Astrocyte of the cerebellum (primary cell): ENCODE measurements at places on chromosomes 6 and 20.

GRCh38 chr6:129398764-129399163, 311.2 kb downstream of the ARHGAP18 start:
- no peak for DNase-seq

DNA sequence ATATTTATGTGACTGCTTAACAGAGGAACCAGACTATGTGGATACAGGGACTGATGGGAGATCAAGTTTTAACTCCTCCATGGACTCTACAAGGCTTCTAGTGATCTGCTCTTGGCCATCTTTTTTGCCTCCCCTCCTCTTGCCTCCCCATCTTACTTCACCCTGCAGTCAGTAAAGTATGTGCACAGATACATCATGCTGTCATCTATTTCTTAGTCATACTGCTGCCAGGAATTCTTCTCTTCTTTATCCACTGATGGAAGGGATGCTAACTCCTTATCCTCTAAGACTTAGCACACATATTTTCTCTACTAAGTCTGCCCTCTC, 27.6 kb upstream of the FAM83C start:
- no peak for DNase-seq

DNA sequence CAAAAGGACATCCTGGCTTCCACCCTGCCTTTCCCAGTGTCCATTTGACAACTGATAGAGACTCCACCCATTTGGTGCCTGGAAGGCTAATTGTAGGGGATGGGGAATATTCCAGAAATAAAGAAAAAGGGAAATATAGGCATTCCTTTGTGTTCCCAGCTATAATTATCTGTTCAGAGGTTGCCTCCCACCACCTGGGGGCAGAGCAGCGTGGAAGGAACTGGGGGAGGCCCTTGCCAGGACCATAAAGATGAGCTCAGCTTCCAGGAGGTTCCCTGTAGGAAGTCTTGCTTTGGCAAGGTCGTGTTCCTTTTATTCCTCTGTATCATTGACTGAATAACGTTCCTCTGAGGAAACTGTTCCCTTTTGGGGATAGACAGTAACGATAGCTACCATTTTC, 214.7 kb downstream of the TFAP2C start:
- no peak for DNase-seq

- no peak for DNase-seq
Measured at GRCh38 chr20:2795451-2795850, 5.0 kb downstream of the CPXM1 start.

DNA sequence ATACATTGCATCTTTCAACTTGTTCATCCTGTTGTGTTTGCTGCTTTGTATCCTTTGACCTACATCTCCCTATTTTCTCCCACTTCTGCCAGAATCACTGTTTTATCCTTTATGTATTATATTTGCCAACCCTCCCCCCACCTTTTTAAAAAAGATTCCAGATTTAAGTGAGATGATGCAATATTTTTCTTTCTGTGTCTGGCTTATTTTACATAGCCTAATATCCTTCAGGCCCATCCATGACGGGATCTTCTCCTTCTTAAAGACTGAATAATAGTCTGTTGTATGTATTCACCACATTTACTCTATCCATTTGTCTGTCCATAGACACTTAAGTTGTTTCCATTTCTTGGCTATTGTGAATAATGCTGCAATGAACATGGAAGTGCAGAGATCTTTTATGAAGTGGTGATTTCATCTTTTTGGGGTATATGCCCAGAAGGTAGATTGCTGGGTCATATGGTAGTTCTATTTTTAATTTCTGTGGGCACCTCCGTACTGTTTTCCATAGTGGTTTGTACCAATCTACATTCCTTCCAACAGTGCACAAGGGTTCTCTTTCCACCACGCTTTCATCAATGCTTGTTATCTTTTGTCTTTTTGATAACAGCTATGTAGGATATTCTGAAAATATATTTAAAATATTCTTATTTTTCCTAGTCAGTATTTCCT, 181.0 kb downstream of the CDKAL1 start:
- no peak for DNase-seq

GRCh38 chr6:52135217-52135616, 47.8 kb upstream of the PKHD1 start:
- no peak for DNase-seq

GRCh38 chr6:152054441-152054840, 247.0 kb downstream of the ESR1 start:
- DNase-seq = no peak

DNA sequence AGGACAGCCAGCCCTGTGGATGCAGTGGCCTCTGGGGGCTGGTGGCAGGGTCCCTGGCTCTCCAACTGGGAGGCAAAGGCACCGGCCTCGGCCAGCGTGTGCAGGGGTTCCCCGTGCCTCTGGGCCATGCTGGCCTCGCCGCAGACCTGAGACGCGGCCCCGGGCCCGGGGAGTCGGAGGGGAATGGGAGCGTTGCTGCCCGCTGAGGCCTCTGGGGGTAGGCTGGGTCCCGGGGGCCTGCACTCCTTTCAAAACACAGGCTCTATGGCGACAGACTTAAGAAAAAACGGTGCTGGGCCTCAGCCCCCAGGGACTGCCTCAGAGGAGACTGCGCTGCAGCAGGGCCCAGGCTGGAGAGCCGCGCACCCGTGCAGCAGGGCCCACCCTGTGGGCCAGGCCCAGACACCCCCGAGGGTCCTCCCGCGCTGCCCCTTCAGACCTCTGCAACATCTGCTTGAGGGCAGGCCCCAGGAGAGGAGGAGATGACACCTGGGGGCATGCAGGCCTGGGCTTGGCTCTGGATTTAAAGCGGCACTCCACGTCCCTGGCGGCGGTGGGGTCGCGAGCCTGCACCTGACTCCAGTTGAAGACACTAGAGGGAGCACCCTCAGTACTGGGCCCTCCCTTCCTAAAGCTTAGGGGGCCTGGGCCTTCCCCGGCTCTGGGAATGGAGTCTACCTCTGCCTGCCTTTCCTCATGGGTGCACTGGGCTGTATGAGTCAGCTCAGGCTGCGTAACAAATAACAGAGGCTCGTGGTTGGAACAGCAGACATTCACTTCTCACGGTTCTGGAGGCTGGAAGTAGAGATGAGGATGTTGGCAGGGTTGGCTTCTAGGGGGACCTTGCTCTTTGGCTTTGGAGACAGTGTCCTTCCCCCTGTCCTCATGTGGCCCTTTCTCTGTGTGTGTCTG, 117.4 kb upstream of the RPS6KA2 start:
- no peak for DNase-seq

GRCh38 chr6:28282926-28283325, 1.6 kb downstream of the PGBD1 start:
- DNase-seq = no peak

DNA sequence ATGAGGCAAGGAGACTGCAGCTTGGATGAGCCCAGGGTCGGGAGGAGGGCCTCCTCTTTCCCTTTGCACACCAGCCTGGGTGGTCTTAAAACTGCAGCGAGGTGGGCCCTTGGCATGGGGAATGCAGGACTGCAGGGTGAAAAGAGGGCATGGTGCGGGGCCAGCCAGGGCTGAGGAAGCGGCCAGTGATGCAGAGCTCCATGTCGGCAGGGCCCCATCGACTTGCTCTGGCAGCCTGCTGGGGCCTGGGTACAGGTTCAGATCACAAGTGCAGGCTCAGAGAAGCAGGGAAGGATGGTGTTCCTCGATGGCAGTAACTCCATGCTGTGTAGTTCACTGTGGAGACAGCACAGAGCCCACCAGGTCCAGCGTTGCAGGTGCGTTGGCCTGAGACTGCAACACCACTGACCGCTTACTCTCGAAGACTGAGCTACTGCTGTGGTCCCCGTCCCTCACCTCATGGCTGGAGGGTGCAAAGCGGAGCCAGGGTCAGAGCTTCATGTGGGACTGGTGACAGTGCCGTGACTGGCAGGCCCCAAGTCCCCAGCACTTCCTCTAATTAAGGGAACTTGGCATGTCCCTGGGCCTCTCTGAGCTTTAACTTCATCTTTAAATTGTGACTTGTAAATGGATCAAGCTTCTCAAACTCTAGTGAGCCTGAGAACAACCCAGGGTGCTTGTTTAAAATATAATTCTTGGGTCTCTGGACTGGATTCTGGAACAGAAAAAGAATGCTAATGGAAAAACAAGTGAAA, 223.2 kb downstream of the SYNDIG1 start:
- no peak for DNase-seq

DNA sequence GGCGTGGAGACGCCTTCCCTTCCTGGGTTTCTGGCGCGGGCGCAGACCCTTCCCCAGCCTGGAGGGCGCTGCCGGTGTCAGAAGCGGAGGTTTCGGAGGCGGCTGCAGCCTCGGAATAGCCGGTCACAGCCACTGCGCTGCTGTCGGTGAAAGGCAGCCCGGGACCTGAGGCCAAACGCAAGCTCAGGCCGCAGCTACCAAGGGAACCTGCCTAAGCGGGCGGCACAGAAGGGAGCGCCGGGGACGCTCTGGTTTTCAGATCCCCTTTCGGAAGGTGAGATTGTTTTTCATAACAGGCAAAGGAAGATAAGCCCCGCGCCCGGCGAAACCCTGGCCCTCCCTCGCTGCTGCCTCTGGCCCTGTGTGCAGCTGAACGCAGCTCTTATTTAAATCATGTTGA, 116.5 kb downstream of the FAM120B start:
- no peak for DNase-seq

GRCh38 chr6:170030821-170031471, 259.9 kb downstream of the DLL1 start:
- DNase-seq = no peak

DNA sequence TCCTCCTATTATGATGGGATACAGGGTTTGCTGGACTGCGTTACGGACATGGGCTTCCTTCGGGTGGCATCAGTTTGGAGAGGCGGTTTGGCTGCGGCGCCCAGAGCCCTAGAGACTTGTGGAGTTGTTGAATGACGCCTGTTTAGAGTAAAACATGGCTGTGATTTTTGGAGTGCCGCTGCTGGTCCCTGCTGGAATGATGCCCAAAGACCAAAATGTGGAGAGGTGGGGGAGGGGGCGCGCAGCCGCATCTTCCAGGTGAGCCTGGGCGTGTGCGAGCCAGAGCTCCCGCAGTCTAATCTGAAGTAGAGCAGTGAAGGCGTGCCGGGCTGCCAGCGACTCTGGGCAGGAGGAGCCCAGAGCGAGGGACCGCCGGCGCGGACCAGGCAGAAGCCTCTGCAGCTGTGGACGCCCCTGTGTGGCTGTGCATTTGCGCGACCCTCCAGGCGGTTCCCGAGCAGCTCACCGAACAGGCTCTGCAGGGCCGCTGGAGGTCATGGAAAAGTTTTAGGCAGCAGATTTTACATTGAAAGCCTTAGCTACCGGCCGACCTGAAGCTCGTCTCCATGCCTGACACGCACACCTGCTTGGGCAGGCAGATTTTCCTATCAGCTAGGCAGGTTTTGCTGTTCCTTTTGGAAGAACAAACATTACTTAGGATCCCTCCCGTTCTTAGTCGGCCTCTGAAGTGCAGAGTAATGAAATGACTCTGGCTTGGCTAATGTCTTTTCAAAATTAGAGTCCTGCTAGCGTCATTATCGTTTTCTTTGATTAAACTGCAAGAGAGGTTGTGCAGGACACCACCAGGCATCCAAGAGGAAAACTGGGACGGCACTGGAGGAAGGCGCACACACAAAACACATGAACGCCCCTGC, 298.2 kb downstream of the PHACTR1 start:
- no peak for DNase-seq

DNA sequence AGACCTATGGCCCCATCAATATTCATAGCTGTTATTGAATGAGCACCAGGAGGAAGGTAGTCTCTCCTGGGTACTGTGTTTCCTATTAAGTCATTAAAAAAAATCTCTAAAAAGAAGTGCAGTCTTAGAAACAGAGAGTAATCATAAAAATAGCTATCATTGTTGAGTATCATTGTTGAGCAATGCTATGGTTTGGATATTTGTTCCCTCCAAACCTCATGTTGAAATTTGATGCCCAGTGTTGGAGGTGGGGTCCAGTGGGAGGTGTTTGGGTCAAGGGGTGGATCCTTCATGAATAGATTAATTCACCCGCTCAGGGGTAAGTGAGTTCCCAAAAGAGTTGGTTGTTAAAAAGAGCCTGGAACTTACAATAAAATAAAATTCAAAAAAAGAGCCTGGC, 88.1 kb upstream of the IYD start:
- DNase-seq = no peak

DNA sequence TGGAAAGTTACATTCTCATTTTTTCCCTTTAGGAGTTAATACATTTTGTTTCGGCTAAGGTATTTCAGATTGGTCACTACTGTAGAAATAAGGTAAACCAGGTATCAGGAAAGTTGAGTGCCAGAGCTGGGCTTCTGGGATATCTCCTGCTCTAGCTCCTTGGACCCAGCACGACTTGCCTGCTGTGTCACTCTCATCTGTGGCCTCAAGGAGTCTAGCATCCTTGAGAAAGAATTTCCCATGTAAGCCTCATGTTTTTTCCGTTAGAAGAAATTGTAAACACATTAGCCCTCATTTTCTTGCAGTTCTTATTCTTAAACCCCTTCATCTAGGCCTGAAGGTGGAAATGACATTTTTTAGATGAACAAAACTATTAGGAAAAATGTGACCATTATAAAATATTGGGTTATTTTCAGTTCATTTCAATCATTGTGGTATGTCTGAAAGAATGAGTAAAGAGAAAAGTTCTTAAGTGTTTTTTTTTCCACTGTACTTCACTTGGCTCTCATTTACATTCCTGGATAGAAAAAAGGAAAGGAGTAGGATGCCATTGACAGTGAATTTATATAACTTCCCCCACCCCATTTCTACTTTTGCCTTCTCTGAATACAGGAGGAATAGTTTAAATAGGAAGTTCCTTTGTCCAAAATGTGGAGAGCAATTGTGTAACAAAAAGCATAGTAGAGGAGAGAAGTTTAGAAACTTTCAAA, 46.7 kb downstream of the CD2AP start:
- DNase-seq = no peak

GRCh38 chr20:11222243-11222642, 548.4 kb upstream of the JAG1 start:
- DNase-seq = no peak

GRCh38 chr6:24910331-24910960, 25.3 kb downstream of the RIPOR2 start:
- DNase-seq = no peak

DNA sequence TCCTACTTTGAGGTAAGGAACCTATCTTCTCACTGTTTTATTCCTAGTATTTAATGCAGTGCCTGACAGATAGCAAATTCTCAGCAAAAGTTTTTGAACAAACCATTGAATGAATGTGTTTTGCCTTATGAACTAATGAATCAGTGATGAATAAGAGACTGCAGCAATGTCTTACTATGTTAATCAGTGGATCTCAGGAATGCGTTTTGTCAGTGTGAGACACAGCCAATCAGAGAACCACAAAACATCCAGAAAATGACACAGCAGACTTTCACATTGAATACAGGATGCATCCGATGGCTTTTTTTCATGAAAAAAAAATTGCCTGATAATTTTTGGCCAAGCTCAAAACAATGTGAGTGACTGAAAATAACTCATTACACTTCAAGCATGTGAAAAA, 270.5 kb downstream of the BMP2 start:
- DNase-seq = peak; percentile 20

GRCh38 chr6:35080016-35080680, 61.0 kb downstream of the TCP11 start:
- no peak for DNase-seq

GRCh38 chr20:36364506-36364905, 58.4 kb downstream of the DLGAP4 start:
- no peak for DNase-seq

- no peak for DNase-seq
Measured at GRCh38 chr6:55184782-55185530, 10.6 kb downstream of the HCRTR2 start.
